ENCODE measurements at places on chromosomes 16 and 17.

DNA sequence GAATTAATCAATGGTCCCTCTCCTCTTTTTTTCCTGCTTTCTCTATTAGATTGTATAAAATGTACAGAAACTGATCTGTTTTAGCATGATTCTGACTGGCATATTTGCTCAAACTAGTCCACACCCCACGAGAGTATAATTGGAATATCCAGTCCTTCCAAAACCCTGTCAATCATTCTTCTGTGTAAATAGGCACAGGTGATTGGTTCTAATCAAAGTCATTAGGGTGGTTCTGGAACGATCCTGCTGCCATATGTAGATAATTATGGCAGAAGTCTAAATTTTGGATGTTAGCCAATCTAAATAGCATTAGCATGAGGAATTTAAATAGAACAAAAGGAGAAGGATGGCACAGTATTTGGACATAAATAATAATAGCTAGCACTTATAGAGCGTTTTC is 165.7 kb downstream of the SHISA6 start:
- H3K36me3 ChIP-seq: no peaks in the 10 kb centered on the region
- no peak overlapping the region for H3K27ac ChIP-seq
- no peaks in the 10 kb centered on the region for H3K27me3 ChIP-seq

GRCh38 chr16:9898124-9898523 is 284.1 kb downstream of the GRIN2A start:
- H3K4me3 ChIP-seq: no peak overlapping the region
- no peaks in the 10 kb centered on the region for H3K4me1 ChIP-seq
- no peaks in the 10 kb centered on the region for H3K36me3 ChIP-seq
- no peak for DNase-seq

DNA sequence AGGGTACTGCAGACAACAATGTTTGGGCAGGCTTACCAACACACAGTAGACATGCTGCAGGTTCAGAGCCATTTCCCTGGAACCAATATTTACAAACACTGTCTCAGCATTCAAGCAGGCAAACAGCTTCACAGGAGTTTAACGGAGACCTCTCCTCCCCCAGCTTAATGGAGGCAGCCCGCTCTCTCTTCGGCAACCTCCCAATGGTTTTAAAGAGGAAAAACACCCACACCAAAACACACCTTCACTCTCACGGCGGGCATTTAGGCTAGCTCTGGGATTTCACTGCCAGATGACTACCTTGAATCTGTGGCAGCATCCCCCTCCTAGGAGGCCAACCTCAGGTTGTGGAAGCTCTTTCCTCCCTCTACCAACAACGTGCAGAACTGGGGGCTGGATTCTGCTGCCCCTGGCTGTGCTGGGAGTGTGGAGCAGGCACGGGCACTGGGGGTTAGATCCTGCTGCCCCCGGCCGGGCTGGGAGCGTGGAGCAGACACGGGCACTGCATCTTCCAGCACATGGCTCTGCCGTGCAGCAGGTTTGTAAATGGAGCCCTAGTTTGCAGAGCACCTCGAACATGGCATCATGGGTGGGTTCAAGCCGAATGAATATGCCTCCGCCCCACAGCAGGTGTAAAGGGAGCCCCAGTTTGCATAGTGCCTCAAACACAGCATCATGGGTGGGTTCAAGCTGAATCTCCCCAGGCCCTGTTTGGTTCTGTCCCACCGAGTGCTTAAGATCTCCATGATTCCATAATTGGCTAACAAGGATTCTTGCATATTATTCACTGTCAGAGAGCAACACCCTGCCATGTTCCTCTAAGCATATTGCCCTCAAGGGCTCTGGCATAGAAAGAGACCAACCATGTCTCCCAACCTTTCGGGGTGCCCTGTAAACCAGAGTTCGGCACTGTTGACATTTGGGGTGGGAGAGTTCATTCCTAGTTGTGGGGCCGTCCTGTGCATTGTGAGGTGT is 86.4 kb downstream of the RBFOX3 start:
- no peaks in the 10 kb centered on the region for H3K4me1 ChIP-seq
- H3K27me3 ChIP-seq: no peaks in the 10 kb centered on the region
- DNase-seq: no peak

GRCh38 chr17:49523706-49524472 is 28.8 kb downstream of the NGFR start:
- no peaks in the 10 kb centered on the region for H3K27me3 ChIP-seq
- no peaks in the 10 kb centered on the region for H3K36me3 ChIP-seq
- H3K4me1 ChIP-seq: no peaks in the 10 kb centered on the region
- no peak overlapping the region for H3K27ac ChIP-seq
- H3K4me3 ChIP-seq: no peak overlapping the region

DNA sequence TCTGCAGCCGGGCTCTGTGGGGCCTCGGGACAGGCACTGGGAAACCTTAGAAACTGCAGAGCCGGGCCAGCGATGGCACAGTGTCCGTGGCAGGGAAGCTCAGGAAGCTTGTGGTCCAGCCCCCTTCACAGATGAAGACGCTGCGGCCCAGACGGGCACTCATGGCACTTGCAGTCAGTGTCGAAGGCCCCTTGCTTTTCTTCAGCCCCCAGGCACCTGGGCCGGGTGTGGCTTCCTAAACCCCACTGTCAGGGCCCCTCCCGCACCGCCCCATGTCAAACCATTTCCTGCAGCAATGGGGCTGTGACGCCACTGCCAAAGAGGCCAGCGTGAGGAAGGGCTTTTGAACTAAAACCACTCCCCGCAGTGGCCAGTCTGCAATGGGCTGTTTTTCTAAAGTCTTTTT is 164.0 kb downstream of the LAT start:
- no peaks in the 10 kb centered on the region for H3K36me3 ChIP-seq
- no peak for DNase-seq
- no peak overlapping the region for H3K27ac ChIP-seq

DNA sequence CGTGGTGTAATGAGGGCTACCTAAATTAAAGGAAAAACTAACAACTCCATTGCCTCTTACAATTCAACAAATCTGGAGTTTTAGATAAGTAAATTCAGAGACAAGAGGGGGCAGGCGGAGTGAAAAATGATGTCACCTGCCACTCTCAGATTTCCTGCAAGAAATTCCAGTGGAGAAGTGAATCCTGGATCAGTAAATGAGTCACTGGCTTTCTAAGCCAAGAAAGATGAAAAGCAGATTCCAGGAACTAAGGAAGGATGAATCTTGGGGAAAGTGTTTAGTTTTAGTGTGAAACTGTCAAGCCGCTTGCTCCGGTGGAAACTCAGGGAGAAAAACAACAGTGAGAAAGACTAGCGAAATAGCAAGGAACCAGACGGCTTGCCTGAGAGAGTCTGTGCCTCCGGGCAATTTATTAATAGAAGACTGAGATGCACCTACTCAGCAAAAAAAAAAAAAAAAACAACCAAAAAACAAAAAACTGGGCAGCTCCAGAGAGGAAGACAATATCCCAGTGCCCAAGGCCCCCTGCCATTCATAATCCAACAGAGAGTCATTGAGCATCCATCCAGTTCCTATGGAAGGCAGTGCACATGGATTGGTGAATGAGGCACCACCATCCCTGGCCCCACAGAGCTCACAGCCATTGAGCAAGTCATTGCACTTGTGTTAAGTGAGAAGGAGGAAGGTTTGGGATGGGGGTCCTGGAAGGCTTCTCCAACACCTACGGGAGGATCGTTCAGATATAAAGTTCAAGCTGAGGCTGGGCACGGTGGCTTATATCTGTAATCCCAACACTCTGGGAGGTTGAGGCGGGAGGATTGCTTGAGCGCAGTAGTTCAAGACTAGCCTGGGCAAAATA is 12.1 kb upstream of the RIPOR1 start:
- DNase-seq: no peak
- no peak overlapping the region for H3K4me3 ChIP-seq
- no peaks in the 10 kb centered on the region for H3K27me3 ChIP-seq
- peaks cover 12% of the 10 kb centered on the region for H3K4me1 ChIP-seq
- no peaks in the 10 kb centered on the region for H3K36me3 ChIP-seq

- no peak overlapping the region for H3K27ac ChIP-seq
- no peaks in the 10 kb centered on the region for H3K27me3 ChIP-seq
- H3K36me3 ChIP-seq: peaks cover 36% of the 10 kb centered on the region
- H3K4me3 ChIP-seq: no peak overlapping the region
- H3K4me1 ChIP-seq: no peaks in the 10 kb centered on the region
Measured at GRCh38 chr16:56946767-56947603, 14.8 kb upstream of the CETP start.

DNA sequence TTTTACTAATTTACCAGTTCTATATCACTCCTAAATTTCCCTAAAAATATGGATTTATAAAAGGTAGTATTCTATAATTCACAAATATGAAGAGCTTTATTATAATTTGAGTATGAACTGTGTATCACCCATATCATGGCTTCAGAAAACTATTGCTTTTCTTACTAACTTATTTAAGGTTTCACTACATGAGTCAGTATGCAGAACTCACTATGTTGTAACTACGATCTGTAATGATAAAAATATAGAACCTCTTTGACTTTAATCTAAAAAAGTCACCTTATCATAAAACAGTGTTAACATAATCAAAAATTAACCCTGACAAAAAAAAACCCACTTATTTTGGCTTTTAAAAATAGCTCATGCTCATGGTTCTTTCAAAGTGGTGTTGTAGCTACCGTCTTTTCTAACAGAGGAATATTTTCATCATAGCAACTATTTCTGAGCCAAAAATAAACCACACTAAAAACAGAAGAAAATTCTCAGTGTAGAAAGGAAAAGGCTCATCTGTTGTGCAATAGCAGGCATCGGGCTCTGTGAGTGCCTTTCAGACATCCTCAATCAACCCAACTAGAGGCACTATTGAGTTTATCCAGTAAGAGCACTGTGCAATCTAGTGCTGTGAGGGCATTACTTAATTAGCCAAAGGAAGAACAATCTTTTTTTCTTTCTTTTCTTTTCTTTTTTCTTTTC is 42.1 kb downstream of the ITGAM start:
- H3K36me3 ChIP-seq: no peaks in the 10 kb centered on the region
- no peaks in the 10 kb centered on the region for H3K4me1 ChIP-seq
- DNase-seq: no peak
- peaks cover 3% of the 10 kb centered on the region for H3K27me3 ChIP-seq
- no peak overlapping the region for H3K4me3 ChIP-seq

- DNase-seq: no peak
- no peaks in the 10 kb centered on the region for H3K27me3 ChIP-seq
- no peak overlapping the region for H3K4me3 ChIP-seq
- peaks cover 29% of the 10 kb centered on the region for H3K36me3 ChIP-seq
- peak overlapping the region; percentile 62 for H3K27ac ChIP-seq
- peaks cover 19% of the 10 kb centered on the region for H3K4me1 ChIP-seq
Measured at GRCh38 chr17:4270736-4271135, 7.0 kb upstream of the ANKFY1 start.

DNA sequence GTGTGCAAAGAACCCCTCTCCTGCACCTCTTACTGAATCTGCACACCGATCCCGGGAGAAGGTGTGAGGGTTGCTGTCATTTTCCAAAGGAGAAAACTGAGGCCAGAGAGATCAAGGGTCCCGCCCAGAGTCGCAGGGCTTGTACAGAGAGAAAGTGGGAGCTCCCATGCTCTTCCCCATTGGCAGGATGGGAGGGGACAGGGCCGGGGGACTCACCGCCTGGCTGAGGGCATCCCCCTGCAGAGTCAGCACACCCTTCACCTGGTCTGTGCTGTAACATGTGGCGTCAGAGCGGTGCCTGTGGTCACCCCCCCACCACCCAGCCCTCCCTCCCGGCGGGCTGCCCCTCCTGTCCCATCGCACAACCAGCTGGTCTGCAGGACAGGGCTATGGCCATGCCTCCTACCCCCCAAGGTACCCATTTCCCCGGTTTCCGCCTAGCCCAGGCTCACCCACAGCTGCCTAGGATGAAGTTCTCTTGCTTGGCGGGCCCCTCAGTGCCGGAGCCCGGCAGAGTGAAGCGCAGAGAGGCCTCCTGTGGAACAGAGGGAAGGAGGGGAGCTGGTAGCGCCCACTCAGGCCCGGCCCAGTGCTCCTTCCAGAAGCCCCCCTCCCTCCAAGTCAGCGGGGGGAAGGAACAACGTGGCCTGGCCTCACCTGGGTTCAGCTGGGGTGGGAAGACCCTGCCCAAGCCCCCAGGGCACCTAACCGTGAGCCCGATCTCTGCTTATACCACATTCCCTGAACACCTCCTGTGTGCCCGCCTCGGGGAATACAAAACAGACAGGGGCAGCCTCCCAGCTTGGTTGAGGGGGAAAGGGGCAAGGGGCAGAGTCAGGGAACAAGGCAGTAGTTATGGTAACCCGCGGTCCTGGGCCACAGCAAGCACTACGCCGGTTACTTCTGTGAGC is 1.1 kb downstream of the ROGDI start:
- DNase-seq: no peak
- peak overlapping the region; percentile 86 for H3K4me3 ChIP-seq
- H3K4me1 ChIP-seq: peaks cover 37% of the 10 kb centered on the region

- H3K4me1 ChIP-seq: peaks cover 7% of the 10 kb centered on the region
- no peaks in the 10 kb centered on the region for H3K27me3 ChIP-seq
- H3K4me3 ChIP-seq: no peak overlapping the region
Measured at GRCh38 chr17:59669411-59669810, 37.8 kb downstream of the PTRH2 start.

- H3K27ac ChIP-seq: no peak overlapping the region
- peaks cover 11% of the 10 kb centered on the region for H3K4me1 ChIP-seq
- no peak for DNase-seq
- peaks cover 5% of the 10 kb centered on the region for H3K36me3 ChIP-seq
Measured at GRCh38 chr17:83008186-83008510, 71.3 kb upstream of the METRNL start.

DNA sequence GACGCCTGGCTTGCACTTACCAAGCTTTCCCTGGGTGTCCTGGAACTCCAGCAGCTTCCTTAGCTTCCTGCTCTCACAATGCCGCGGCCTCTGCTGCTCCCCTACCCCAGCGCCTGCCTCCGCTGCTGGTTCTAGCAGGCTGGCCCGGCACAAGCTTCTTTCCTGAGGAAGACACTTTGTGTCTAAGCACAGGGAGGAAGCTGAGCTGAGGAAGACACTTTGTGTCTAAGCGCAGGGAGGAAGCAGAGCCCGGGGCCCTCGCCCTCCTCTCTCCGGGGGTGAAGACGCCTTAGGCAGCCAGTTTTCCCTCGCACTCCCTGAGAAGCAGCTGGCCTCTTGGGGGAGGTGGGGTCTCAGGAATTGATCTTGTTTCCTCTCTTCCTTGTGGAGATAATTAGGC is 64.9 kb downstream of the PLD6 start:
- no peak overlapping the region for H3K27ac ChIP-seq
- no peak overlapping the region for H3K4me3 ChIP-seq
- no peaks in the 10 kb centered on the region for H3K27me3 ChIP-seq
- peaks cover 92% of the 10 kb centered on the region for H3K36me3 ChIP-seq

- H3K27ac ChIP-seq: peak overlapping the region; percentile 60
- H3K36me3 ChIP-seq: no peaks in the 10 kb centered on the region
- DNase-seq: peak; percentile 87
Measured at GRCh38 chr17:68909066-68909465, 46.1 kb downstream of the ABCA8 start.

All from sigmoid colon (tissue), 7 donors.